ENCODE measurements at places on chromosomes 4 and X. TPM values are rescaled to one million over a fixed set of nuclear protein-coding genes. Genes with fewer than 3 reads are reported as not detected.
A peak's percentile ranks its signal among the peaks of the same experiment; 100 is the strongest.

The PLAC1 gene
- total RNA-seq = not detected

The F9 gene
- total RNA-seq = not detected

The FGF13 gene
- total RNA-seq = 0.44 TPM

The ANK2 gene
- 274 TPM for total RNA-seq

The UCP1 gene
- total RNA-seq = not detected

The PDZD4 gene
- total RNA-seq = 2.1 TPM

The ZXDA gene
- 4.2 TPM for total RNA-seq

The MAP3K15 gene
- 0.15 TPM for total RNA-seq

DNA sequence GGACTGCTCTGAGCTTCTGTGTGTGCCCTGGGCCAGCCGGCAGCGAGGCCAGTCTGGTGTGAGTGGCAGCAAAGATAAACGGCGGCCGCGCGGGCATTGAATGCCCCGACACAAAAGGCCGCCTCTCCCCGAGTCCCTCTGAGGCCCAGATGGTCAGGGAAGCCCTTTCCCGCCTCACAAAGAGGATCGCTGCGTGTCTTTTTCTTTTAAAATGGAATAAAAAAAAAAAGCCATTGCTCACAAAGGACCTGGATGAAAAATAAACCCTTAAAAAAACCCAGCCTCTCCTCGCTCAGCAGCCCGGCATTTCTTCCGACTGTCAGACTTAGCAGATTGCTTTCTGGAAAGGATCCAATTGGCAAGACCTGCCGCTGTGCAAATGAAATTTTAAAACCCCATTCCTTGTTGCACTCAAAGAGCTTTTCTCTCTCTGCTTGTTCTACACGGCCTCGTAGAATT is 578.7 kb downstream of the BCOR start:
- peak overlapping the region; percentile 60 for H3K27ac ChIP-seq
- H3K27me3 ChIP-seq = no peaks in the 10 kb centered on the region
- no peaks in the 10 kb centered on the region for H3K36me3 ChIP-seq
- no peak overlapping the region for H3K4me3 ChIP-seq
- H3K4me1 ChIP-seq = peaks cover 14% of the 10 kb centered on the region
- DNase-seq = no peak

- no peaks in the 10 kb centered on the region for H3K27me3 ChIP-seq
- no peaks in the 10 kb centered on the region for H3K36me3 ChIP-seq
- no peak overlapping the region for H3K27ac ChIP-seq
- no peaks in the 10 kb centered on the region for H3K4me1 ChIP-seq
- H3K4me3 ChIP-seq = no peak overlapping the region
- no peak for DNase-seq
Measured at GRCh38 chr4:91448668-91449330, 855.0 kb upstream of the GRID2 start.

GRCh38 chrX:28379103-28379502 is 208.1 kb upstream of the IL1RAPL1 start:
- no peaks in the 10 kb centered on the region for H3K4me1 ChIP-seq
- no peak overlapping the region for H3K4me3 ChIP-seq
- H3K36me3 ChIP-seq = no peaks in the 10 kb centered on the region
- no peak overlapping the region for H3K27ac ChIP-seq
- no peaks in the 10 kb centered on the region for H3K27me3 ChIP-seq

- no peaks in the 10 kb centered on the region for H3K4me1 ChIP-seq
- H3K27ac ChIP-seq = no peak overlapping the region
- H3K36me3 ChIP-seq = no peaks in the 10 kb centered on the region
- DNase-seq = no peak
Measured at GRCh38 chr4:19694812-19695211, 556.9 kb upstream of the SLIT2 start.

DNA sequence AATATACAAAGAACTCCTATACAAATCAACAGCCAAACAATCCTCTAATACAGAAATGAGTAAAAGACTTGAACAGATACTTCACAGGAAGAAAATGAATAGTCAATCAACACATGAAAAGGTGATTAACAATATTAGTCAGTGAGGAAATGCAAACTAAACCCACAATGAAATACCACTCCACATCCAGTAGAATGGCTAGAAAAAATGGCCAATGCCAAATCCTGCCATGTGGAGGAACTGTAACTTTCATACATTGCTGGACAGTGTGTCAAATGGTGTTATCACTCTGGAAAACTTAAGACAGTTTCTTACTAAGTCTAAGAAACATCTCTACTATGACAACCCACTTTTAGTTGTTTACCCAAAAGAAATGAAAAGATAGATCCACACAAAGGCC is 59.5 kb downstream of the NSG1 start:
- DNase-seq = no peak
- peaks cover 2% of the 10 kb centered on the region for H3K4me1 ChIP-seq
- no peak overlapping the region for H3K4me3 ChIP-seq
- no peaks in the 10 kb centered on the region for H3K27me3 ChIP-seq
- no peak overlapping the region for H3K27ac ChIP-seq

- no peak for DNase-seq
- no peaks in the 10 kb centered on the region for H3K36me3 ChIP-seq
- H3K27me3 ChIP-seq = no peaks in the 10 kb centered on the region
- no peak overlapping the region for H3K27ac ChIP-seq
- H3K4me1 ChIP-seq = no peaks in the 10 kb centered on the region
Measured at GRCh38 chr4:19623866-19624265, 627.8 kb upstream of the SLIT2 start.

GRCh38 chr4:1990676-1991075 is 18.1 kb downstream of the NELFA start:
- no peak overlapping the region for H3K27ac ChIP-seq
- no peak for DNase-seq
- no peaks in the 10 kb centered on the region for H3K27me3 ChIP-seq
- no peaks in the 10 kb centered on the region for H3K4me1 ChIP-seq
- no peak overlapping the region for H3K4me3 ChIP-seq

GRCh38 chrX:9019151-9019550 is 14.8 kb downstream of the FAM9B start:
- no peaks in the 10 kb centered on the region for H3K4me1 ChIP-seq
- H3K4me3 ChIP-seq = no peak overlapping the region
- H3K27me3 ChIP-seq = no peaks in the 10 kb centered on the region

DNA sequence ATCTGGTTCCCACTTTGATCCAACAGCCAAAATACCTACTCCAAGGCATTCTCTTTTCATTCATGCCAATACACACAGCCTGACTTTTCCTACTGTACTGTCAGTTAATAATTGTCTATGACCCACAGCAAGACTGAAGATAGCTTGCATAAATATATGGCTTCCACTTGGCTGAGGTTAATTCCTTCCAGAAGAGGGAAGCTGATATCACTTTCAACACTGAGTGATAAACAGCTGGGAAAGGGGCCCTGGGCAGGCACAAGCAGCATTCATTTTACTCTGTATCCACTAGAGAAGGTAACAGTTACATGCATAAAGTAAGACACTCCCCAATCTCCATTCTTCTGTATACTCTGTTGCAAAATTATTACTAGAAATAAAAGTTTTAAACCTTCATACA is 200.2 kb upstream of the UGT8 start:
- no peaks in the 10 kb centered on the region for H3K4me1 ChIP-seq
- no peak overlapping the region for H3K27ac ChIP-seq
- no peaks in the 10 kb centered on the region for H3K27me3 ChIP-seq
- no peak overlapping the region for H3K4me3 ChIP-seq

GRCh38 chr4:53010318-53010717 is 148.2 kb downstream of the RASL11B start:
- peaks cover 10% of the 10 kb centered on the region for H3K4me1 ChIP-seq
- no peaks in the 10 kb centered on the region for H3K27me3 ChIP-seq
- peak overlapping the region; percentile 31 for H3K27ac ChIP-seq
- DNase-seq = peak; percentile 54

DNA sequence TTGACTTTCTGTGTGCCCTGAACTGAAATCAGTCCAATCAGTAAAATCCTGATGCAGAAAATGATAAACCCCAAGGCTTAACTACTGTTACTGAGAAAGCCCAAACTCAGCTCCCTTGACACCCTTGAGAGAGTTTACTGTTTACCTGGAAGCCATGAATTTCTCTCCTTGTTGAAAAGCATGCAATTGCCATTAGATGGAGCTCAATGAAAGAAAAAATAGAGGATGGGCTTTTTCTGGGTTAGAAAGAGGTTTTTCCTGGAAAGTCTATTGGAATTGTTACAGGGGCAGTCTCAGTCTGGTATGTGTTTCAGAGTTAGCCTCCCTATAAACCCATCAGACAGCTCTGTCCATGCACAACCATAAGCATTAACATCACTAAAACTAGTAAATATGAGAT is 66.4 kb upstream of the C4orf54 start:
- no peaks in the 10 kb centered on the region for H3K27me3 ChIP-seq
- no peak overlapping the region for H3K4me3 ChIP-seq
- H3K4me1 ChIP-seq = peaks cover 13% of the 10 kb centered on the region
- no peaks in the 10 kb centered on the region for H3K36me3 ChIP-seq
- H3K27ac ChIP-seq = peak overlapping the region; percentile 73

DNA sequence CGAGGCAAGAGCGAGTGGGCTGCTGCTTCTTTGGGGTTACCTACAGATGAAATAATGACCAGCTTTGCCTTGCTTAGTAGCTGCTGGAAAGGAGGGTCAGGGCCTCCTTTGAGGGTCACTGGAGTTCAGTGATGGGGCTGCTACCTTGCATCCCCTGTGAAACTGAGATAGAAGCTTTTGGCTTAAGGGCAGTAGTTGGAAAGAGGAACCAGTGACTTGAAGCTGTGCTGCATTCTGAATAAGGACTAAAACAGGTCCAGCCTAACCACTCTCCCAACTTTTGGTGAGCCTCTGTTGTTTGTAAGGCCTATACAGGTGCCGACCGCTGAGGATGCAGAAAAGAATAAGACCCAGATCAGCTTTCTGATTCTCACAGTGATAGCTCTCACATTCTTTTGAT is 41.2 kb downstream of the RASL11B start:
- H3K36me3 ChIP-seq = no peaks in the 10 kb centered on the region
- H3K4me1 ChIP-seq = no peaks in the 10 kb centered on the region
- no peak overlapping the region for H3K27ac ChIP-seq
- DNase-seq = no peak

- no peaks in the 10 kb centered on the region for H3K27me3 ChIP-seq
- H3K4me1 ChIP-seq = peaks cover 7% of the 10 kb centered on the region
- no peak overlapping the region for H3K27ac ChIP-seq
- H3K4me3 ChIP-seq = no peak overlapping the region
- no peak for DNase-seq
Measured at GRCh38 chr4:57124145-57124544, 14.0 kb upstream of the IGFBP7 start.

- no peak for DNase-seq
- no peaks in the 10 kb centered on the region for H3K4me1 ChIP-seq
- no peak overlapping the region for H3K4me3 ChIP-seq
- H3K36me3 ChIP-seq = no peaks in the 10 kb centered on the region
- H3K27ac ChIP-seq = no peak overlapping the region
Measured at GRCh38 chr4:95761871-95762270, 78.0 kb upstream of the PDHA2 start.

DNA sequence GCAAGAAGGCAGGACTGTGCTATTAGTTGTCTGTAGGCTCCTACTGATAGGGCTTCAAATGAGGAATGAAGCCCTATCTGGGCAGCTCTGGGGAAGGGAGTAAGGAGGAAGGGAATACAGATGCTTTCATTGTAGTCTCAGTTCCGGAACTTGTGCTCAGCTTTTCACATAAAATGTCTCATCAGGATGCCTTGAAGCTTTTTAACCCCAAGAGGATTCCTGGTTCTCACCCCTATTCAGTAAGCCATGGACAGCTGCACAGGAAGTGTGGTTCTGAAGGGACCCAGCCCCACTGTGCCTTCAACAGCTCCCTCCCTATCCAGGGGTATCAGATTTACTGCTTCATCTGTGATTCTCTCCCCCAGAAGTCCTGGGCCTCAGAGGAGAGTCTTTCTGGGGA is 5.0 kb downstream of the ARMCX5 start:
- H3K4me1 ChIP-seq = no peaks in the 10 kb centered on the region
- DNase-seq = no peak
- H3K27ac ChIP-seq = no peak overlapping the region
- H3K27me3 ChIP-seq = no peaks in the 10 kb centered on the region
- no peaks in the 10 kb centered on the region for H3K36me3 ChIP-seq
- H3K4me3 ChIP-seq = no peak overlapping the region

GRCh38 chr4:143586080-143586479 is 72.6 kb downstream of the SMARCA5 start:
- H3K27me3 ChIP-seq = no peaks in the 10 kb centered on the region
- DNase-seq = no peak
- H3K36me3 ChIP-seq = no peaks in the 10 kb centered on the region

DNA sequence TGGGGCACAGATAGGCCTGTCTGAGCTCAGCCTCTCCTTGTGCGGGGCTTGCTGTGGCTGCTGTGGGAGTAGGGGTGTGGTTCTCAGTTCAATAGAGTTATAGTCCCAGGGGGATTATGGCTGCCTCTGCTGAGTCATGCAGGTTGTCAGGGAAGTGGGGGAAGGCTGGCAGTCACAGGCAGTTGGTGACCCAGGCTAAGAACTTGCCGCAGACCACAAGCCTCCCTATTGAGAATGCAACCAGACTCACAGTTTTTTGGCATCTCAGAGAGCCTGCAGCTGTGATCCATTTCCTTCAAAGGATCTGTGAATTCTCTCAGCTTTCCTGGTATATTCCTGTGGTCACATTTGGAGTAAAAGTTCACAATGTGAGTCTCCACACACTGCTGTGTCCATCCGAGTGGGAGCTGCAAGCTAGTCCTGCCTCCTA is 364.9 kb downstream of the ZNF674 start:
- no peak overlapping the region for H3K27ac ChIP-seq
- peaks cover 3% of the 10 kb centered on the region for H3K27me3 ChIP-seq
- no peak overlapping the region for H3K4me3 ChIP-seq
- H3K36me3 ChIP-seq = no peaks in the 10 kb centered on the region
- DNase-seq = no peak

- H3K36me3 ChIP-seq = no peaks in the 10 kb centered on the region
- no peaks in the 10 kb centered on the region for H3K27me3 ChIP-seq
- no peaks in the 10 kb centered on the region for H3K4me1 ChIP-seq
- no peak overlapping the region for H3K27ac ChIP-seq
- H3K4me3 ChIP-seq = no peak overlapping the region
- DNase-seq = no peak
Measured at GRCh38 chrX:148417934-148418333, 82.5 kb upstream of the AFF2 start.

- peak overlapping the region; percentile 11 for H3K27ac ChIP-seq
- H3K4me3 ChIP-seq = no peak overlapping the region
- H3K27me3 ChIP-seq = no peaks in the 10 kb centered on the region
- H3K36me3 ChIP-seq = no peaks in the 10 kb centered on the region
- H3K4me1 ChIP-seq = peaks cover 25% of the 10 kb centered on the region
Measured at GRCh38 chr4:105620640-105621323, 68.4 kb downstream of the ARHGEF38 start.

DNA sequence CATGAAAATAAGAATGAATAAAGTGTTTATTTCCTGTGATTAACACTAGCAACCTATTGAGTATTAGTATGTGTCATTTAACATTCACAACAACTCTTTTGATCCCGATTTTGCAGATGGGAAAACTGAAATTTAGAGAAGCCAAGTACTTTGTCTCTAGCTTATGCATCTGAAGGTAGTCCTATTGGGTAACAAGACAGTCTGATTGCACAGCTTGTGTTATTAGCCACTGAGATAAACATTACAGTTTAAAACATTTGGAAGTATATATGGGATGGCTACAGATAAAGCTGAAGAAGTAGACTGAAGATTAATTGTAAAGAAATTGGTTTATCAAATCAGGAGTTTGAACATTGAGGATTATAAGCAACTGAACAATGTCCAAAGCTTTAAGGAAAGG is 99.6 kb upstream of the PDE5A start:
- H3K27ac ChIP-seq = peak overlapping the region; percentile 60
- no peaks in the 10 kb centered on the region for H3K27me3 ChIP-seq
- no peak overlapping the region for H3K4me3 ChIP-seq
- H3K36me3 ChIP-seq = no peaks in the 10 kb centered on the region
- peaks cover 45% of the 10 kb centered on the region for H3K4me1 ChIP-seq

Measured in heart left ventricle (tissue), 16 donors.